NCI-H2171 treated with DMSO at 0.1 percent for 48 hours (cell line): ENCODE measurements at places on chromosomes 1 and 21.

DNA sequence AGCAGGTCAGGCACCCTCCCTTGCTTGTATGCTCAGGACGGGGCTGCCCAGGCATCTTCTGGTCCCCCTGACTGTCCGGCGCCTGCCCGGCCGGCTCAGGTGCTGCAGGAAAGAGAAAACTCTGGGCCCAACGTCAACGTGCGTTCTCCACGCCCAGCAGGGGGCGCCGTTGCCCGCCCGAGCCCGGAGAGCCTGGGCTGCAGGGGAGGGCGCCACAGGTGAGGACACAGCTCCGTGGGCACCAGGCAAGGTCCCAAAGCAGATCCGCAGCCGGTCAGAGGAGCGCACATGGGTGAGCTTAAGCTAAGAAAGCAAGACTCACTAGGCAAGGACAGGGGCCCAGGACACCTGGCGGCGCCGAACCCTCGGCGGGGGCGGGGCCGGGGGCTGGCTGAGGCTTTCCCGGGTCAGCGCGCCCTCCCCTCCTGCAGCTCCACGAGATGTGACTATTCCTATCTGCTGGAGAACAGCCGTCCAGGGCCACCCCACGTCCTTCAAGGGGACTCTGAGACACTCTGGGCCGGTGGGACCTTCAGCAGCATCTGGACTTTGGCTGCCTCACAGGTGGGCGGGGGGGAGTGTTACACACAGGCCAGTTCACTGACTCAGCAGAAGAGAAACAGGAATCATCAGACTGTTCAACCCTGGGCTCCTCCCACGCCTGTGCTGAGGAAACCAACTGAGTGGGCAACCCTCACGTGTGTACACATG lies 29.3 kb downstream of the KRTAP10-1 start:
- DNase-seq, result peak; percentile 67

GRCh38 chr1:94418664-94419655 lies 771 bp downstream of the ABCD3 start:
- peak; percentile 5 for DNase-seq

- no peak for DNase-seq
Observed at GRCh38 chr1:95627244-95627643, 393.2 kb downstream of the RWDD3 start.

GRCh38 chr1:15001317-15001915 lies 152.1 kb upstream of the TMEM51 start:
- DNase-seq, result peak; percentile 68

- no peak for DNase-seq
Observed at GRCh38 chr21:34166468-34166867, 93.1 kb downstream of the MRPS6 start.

GRCh38 chr1:15254559-15254958 lies 7.5 kb downstream of the FHAD1 start:
- DNase-seq, result no peak

GRCh38 chr1:157249326-157249725 lies 111.1 kb upstream of the ETV3 start:
- DNase-seq, result no peak

DNA sequence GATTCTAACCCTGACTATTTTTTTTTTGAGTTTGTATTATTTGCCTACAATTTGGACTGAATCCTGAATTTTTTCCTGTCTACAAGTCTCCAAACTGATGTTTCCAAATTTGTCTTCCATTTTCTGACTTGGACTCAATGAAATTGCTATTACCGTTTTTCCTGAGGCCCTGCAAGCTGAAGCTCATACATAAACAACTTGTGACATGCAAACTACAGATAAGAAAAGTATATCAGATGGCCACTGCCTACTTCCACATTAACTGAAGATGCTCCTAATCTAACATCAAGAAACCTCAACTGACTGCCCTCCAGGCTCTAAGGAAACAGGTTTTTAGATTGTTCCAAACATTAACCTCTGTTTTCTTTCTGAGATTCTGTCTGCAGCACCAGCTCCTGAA lies 51.1 kb upstream of the KLHDC7A start:
- no peak for DNase-seq

DNA sequence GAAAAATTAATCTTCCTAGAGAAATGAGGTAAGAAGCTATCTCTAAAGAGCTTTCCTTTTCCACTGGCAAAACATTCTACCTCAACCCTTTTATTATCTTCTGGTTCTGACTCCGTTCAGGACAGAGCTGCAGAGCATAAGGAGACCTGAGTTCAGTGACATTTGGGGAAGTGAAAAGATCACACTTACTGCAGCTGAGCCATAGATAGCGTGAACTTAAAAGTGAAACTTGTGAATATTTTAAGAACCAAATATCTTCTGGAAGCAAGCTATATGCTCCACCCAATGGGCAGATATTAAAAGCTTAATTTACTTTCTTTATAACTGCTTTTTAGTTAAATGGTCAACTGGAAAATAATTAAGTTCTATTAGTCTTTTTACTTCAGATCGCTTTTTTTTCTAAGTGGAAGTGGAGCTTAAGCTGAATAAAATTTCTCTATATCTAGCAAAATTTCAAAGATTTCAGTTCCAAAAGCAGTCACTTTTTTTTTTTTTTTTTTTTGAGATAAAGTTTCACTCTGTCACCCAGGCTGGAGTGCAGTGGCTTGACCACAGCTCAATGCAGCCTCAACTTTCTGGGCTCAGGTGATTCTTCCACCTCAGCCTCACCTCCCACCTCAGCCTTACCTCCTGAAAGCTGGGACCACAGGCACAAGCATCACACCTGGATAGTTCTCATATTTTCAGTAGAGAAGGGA lies 11.9 kb downstream of the PTPN22 start:
- no peak for DNase-seq

- no peak for DNase-seq
Observed at GRCh38 chr1:75172556-75172955, 38.4 kb downstream of the LHX8 start.

GRCh38 chr1:12417389-12417788 lies 187.6 kb downstream of the VPS13D start:
- DNase-seq, result no peak

GRCh38 chr1:182817802-182818201 lies 21.3 kb upstream of the DHX9 start:
- DNase-seq, result no peak

GRCh38 chr1:44262816-44263567 lies 49.7 kb downstream of the DMAP1 start:
- DNase-seq, result no peak

GRCh38 chr1:94115254-94115899 lies 5.6 kb downstream of the ABCA4 start:
- DNase-seq, result no peak

GRCh38 chr1:151406176-151406575 lies 6.8 kb downstream of the PSMB4 start:
- no peak for DNase-seq

GRCh38 chr1:235407419-235407818 lies 40.2 kb downstream of the TBCE start:
- DNase-seq, result peak; percentile 55

DNA sequence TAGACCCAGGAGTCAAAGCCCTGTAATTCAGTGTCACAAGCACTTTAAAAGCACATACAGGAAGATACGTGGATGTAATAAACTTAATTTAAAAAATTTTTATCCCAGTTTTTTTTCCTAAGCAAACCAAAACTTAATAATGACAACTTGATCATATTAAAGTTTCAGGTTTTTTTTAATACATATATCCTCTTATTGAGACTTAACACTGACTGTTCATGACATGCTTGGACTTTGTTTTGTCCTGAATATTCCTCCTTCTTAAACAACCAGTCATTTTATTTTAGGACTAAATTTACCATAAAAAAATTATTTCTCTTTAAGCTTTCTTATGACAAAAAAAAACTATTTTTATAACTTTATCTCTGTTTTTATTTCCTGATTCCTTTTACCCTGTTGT lies 64.1 kb downstream of the WDR4 start:
- DNase-seq, result no peak

GRCh38 chr21:43866659-43867331 lies 1.8 kb downstream of the AGPAT3 start:
- no peak for DNase-seq

- DNase-seq, result no peak
Observed at GRCh38 chr1:71438626-71439025, 357.8 kb upstream of the ZRANB2 start.
